GM12878 (cell line): ENCODE measurements at places on chromosomes 7 and 10. TPM values are rescaled to one million over a fixed set of nuclear protein-coding genes. Genes with fewer than 3 reads are reported as not detected.
A peak's percentile ranks its signal among the peaks of the same experiment; 100 is the strongest.

NCF1 gene
- 144 and 146 TPM in 2 replicates for total RNA-seq

SLC26A5 gene
- not detected in 2 replicates for total RNA-seq

RNF32 gene
- 3.2 and 3.7 TPM in 2 replicates for total RNA-seq

ST8SIA6 gene
- total RNA-seq = not detected in 2 replicates

DNA sequence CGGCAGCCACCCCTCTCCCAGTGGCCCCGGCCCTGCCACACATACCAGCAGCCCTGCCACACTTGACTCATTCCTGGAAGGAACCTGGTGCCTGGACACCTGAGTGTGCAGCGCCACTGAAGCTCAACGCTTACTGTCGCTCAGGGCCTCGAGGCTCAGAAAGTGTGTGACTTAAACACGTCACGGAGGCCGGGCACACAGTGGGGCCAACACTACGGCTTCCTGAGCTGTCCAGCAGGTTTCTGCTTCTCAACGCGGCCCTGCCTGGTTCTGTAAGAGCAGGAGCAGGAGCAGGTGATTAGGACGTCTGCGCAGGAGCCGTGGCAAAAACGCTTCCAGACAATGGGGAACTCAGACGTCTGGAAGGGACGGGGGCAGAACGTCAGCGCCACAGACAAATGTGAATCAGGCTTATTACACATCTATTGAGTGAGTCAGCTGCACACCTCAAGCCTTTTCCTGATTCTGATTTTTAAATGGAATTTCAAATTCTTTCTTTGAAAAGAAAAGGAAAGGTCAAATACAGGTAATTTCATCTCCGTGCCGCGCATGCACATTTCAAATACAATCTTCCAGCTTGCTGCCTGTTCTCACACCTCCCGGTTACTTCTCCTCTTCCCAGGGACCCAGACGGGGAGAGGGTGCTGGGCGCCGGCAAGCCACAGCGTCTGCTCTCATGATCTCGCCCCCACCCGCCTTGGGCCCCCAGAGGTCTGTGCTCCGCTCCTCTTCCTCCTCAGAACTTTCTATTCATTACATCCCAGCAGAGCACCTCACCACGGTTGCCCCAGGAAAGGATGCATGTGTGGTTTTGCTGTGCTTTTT lies 66.6 kb downstream of the ADARB2 start:
- DNase-seq = no peak

DNA sequence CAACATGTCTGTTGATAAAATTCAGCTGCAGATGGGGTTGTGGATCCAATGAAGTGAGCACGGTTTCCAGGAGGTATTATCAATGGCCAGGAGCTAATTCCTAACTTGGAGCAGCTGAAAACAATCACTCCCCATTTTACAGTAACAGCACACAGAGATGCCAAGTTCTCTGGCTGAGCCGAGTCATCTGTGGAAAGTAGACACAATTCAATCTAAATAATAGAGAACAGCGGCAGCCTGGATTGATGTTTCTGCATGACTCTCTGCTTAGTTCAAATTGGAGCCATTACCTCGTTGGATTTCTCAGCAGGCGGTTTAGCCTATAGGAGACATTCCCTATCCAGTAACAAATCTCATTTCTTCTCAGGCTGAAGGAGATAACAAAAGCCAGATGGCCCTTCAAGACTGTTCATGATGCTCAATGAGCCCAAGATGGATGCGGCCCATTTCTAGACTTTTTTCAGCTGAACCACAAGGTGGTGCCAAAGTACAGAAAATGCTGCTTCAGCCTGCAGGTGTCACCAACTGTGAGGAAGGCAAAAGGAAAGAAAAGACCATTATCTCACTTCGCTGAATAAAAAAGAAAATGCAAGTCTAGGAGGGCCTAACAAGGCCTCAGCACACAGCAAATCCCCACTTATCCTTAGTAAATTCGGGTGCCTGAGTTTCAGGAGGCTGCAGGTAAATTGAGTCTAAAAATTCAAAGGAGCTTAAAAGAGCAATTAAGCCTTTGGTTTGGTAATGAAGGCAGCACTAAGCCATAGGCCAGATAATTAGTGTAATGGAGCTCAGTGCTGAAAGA lies 83.7 kb downstream of the SLC16A9 start:
- DNase-seq = peak; percentile 35

DNA sequence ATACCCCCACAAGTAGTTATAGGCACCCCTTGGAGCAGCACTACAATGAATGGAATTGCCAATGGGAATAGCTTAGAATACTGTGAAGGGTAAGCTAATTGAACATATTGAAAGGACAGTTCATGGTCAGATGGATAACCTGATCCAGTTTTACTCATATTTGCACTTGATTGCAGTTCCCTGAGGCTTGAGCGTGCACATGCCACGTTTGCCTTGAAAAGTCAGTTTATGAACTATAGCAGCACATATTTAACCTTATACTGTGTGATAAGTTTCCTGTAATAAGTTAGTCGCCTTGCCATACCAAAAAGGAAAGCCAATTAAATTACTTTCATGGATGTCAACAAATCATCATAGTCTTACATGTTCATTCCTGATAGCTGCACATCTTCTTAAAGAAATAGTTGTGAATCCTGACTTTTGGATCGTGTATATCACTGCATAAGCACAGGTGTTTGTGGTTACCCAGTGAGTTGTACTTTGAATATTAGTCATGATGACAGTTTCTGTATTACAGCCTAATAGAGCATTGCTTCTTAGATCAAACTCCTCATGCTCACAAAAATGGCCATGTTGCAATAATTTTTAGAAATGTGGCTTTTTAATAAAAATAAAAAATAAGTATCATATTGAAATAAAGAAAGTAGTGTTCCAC lies 21.6 kb downstream of the DNTT start:
- DNase-seq = peak; percentile 23

DNA sequence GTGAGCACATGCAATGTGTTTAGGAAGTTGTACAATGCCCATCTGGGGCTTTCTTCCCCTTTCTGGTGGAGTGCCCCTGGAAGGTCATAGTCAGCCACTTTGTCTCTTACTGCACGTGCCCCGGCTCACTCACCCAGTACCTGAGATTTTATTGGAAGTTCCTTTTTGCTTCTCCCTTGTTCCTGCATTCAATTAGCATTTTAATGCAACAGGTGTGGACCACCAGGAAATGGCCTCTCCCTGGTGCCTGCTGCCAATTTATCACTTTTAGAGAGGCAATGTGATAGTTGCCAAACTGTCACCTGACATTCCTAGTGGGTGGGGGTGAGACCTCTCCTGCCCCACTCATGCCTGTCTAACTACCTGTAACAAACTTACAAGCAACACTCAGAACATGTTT lies 293.4 kb upstream of the DKK1 start:
- no peak for DNase-seq

GRCh38 chr7:953547-954327 lies 743 bp downstream of the ADAP1 start:
- DNase-seq = no peak

DNA sequence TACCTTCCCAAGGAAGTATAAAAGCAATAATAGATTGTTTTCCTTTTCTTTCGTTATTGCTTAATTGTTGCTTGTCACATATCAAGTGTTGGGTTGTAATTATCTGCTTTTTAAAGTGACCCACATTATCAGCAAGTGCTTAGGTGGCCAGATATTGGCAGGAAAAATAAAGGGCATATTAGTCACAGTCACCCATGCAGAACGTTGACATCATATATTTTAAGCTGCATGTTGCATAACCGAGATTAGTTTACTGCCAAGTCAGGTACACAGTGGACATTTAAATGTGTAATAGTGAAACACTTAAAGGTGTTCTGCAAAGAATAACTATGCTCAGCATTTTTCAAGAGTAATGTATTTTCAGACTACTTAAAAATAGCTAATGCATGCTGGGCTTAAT lies 11.4 kb downstream of the NEBL start:
- no peak for DNase-seq

DNA sequence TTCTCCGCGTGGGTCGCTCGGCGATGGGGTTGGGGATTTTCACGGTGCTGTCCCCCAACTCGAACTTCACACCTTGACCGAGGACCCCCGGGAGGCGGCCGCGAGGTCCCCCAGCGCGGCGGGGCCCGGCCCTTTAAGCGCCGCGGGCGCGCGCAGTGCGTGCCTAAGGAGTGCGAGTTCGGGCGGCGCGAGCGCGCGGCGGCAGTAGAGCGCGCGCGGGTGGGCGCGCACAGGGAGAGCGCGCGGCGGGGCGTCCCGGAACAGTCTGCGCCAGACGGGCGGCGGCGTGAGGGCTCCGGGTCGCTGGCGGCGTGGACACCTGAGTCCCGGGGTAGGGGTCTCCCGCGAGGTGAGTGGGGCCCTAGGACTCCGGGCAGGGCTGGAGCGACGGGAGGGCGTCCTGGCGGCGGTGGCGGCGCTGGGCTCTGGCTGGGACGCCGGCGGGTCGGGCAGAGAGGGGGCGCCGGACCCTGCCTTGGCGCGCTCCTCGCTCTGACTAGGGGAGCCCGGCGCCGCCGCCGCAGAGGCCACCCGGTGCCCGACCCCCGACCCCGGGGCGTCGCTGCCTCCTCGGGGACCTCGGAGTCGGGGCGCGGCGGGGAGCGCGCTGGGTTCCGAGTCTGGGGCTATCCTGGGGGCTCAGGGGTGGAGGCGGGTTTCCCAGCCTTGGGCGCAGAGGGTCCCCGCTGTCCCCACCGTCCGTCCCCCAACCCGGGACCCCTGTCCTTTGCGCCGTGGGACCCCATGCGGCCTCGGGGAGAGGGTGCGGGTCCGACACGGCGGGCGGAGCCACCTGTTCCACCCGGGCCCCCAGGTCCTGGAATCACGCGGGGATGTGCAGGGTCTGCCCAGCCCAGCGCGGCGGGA lies at the start of gene PROSER2:
Gene PROSER2, plus strand, starts transcription at position 235 of the 867 bp plus-strand sequence. CDS start 28,722 bp downstream, outside the sequence.
- no peak for DNase-seq

DNA sequence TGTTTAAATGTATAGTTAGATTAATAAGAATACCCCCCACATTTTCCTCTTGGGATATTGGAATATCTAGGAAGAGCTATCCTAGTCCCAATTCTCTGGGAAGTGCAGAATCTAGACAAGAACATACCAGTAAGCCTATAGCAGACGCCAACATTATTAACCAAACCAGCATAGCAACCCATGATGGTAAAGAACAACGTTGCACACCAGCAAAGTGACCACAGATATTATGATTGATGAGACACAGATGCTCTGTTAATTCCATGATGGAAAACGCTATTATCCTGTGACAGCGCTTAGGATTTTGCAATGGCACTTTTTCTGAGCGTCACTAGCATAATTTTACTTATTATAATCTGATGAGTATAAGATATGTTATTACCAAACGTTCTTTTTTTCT lies 603.1 kb upstream of the PCDH15 start:
- DNase-seq = no peak

DNA sequence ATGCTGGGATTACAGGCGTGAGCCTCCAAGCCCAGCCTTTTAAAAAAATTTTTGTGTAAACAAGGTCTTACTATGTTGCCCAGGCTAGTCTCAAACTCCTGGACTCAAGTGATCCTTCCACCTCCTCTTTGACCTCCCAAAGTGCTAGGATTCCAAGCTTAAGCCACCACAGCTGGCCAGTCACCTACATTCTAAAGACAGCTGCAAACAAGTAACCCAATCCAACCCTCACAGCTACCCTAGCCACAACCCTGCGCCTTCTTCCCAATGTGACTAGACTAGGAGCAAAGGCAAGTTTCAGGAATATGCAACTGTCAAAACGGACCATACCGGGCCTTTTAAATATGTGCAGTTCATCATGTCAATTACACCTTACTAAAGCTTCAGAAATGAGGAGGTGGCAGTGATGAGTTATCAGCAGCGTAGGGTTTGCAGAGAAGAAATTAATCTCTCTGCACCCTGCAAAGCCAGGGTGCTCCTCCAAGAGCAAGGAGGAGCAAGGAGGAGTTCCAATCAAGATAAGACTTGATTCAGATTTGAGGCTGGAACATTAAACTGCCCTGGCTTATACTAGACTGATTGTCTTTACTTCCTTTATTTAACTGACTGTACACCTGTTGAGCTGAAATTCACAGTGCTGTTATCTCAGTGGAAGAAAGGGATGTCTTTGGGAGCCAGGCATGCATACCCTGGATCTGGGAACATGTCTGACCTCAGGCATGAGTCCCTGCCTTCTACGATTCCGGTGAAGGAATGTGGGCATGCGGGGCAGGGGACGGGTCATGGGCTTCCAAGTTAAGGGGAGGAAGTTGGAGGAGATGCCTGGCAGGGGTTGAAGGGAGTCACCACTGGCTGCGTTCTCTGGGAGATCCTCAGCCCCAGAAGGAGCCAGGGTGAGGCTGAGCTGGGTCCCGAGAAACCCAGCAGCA lies 15.5 kb upstream of the TMEM120A start:
- no peak for DNase-seq

GRCh38 chr10:7857262-7857661 lies 39.0 kb downstream of the TAF3 start:
- DNase-seq = no peak

- no peak for DNase-seq
Observed at GRCh38 chr10:35335133-35336083, 901 bp upstream of the CCNY start.

DNA sequence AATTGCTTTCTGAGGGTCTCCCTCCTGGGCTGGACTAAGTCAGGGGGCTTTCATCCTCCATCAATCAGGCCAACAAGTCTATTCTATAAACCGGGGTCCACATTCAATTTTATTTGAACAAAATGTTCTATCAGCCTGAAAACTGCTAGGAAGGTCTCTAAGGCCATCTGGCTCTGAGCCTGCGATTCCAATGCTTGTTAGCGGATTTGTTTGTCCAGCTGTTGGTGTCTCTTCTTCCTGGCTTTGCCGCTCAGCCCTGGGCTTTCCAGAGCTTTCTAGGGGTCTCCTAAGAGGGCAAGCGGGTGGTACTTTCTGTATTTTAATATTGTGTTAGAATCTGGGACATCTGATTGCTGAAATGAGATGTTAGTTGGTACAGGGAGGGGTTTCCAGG lies 136.7 kb downstream of the VIPR2 start:
- DNase-seq = no peak

DNA sequence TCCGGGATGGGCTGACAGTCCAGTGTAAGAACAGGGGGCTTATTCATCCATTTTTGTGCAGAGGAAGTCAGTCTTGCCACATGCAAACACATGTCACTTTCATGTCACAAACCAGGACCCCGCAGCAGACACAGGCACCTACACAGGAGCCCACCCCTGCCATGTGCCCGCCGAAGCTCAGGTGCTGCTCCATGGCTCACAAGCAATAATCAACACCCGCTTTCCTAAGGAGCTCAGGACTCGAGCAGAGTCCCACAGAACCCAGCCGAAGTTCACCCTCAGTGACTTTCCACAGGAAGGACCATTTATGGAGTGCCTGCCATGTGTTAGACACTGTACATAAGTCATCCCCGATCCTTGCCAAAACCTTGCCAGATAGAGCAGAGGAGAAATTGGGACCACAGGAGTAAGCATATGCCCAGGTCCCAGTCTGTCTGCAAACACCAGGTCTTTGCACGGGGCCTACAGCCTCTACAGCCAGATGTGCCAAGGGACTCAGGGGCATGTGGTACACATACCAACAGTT lies 99.4 kb downstream of the EBF3 start:
- DNase-seq = no peak

GRCh38 chr7:88806280-88807037 lies 10.9 kb upstream of the TEX47 start:
- no peak for DNase-seq

DNA sequence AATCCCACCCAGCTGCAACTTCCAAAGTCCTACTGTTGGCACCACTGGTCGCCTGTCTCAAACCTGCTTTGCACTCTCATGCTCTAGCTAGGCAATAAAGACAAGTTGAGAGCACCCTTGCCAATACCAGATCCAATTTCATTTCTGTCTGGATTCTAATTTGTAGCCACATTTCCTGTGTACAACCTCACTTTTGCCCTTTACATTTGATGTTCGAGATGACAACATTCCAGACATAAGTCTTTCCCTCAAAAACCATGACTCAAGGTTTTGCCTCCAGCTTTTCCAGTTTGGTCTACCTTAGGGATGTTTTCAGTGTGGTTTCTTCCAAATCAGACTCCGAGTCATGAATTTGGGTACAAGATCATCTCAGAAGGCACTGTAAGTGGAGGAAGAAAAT lies 309.0 kb downstream of the GPAM start:
- DNase-seq = no peak

GRCh38 chr7:98265841-98266271 lies 13.8 kb upstream of the TECPR1 start:
- DNase-seq = no peak
